Lung (tissue), 17 donors: ENCODE measurements at places on chromosomes 12 and 14.

- peaks cover 6% of the 10 kb centered on the region for H3K4me1 ChIP-seq
- peaks cover 5% of the 10 kb centered on the region for H3K36me3 ChIP-seq
- no peak overlapping the region for H3K27ac ChIP-seq
- no peak overlapping the region for H3K4me3 ChIP-seq
Observed at GRCh38 chr12:2168808-2169207, 116.0 kb downstream of the CACNA1C start.

GRCh38 chr12:130990034-130990433 lies 36.3 kb downstream of the ADGRD1 start:
- H3K4me3 ChIP-seq: no peak overlapping the region
- H3K4me1 ChIP-seq: peaks cover 10% of the 10 kb centered on the region
- DNase-seq: peak; percentile 33
- no peak overlapping the region for H3K27ac ChIP-seq

GRCh38 chr12:92703786-92704185 lies 997 bp downstream of the PLEKHG7 start:
- no peak overlapping the region for H3K27ac ChIP-seq
- no peaks in the 10 kb centered on the region for H3K36me3 ChIP-seq
- DNase-seq: no peak
- H3K27me3 ChIP-seq: no peaks in the 10 kb centered on the region

- no peaks in the 10 kb centered on the region for H3K36me3 ChIP-seq
- H3K27me3 ChIP-seq: no peaks in the 10 kb centered on the region
- H3K27ac ChIP-seq: no peak overlapping the region
- H3K4me1 ChIP-seq: peaks cover 7% of the 10 kb centered on the region
- H3K4me3 ChIP-seq: no peak overlapping the region
Observed at GRCh38 chr12:77343291-77343690, 277.9 kb upstream of the E2F7 start.

DNA sequence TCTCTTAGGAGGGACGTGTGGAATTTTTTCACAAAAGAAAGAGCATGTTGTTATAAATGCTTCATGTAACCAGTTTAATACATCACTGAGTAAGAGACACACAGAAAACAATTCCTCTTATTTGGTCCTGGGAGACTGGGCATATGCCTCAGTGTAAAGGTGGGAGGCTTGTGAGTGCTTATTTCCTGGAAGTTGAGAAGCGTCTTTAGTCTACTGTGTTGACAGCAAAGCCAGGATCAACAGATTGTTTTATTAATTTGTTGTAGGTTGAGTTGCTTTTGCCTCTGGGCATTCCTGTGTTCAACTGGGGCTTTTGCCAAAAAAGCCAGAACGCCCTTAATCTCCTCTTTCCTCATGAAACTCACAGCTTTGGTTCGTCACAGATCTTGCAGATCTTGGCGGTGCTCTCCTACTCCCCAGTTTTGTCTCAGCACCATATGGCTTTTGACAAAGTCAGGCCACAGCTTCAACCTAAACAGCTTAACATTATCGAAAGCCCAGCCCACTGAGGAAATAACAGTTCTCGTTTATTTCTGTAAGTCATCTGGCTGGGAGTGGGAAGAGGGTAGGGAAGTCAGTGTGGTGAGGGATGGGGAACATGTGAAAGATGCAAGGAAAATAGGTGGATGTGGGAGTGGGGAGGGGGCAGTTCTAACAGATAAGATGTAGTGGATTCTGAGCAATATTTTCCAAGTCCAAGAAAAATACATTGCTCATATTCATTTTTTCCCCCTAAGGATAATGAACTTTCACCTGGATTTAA lies 227.2 kb downstream of the DACT1 start:
- no peaks in the 10 kb centered on the region for H3K36me3 ChIP-seq
- no peak overlapping the region for H3K27ac ChIP-seq
- no peak overlapping the region for H3K4me3 ChIP-seq
- peaks cover 41% of the 10 kb centered on the region for H3K4me1 ChIP-seq

DNA sequence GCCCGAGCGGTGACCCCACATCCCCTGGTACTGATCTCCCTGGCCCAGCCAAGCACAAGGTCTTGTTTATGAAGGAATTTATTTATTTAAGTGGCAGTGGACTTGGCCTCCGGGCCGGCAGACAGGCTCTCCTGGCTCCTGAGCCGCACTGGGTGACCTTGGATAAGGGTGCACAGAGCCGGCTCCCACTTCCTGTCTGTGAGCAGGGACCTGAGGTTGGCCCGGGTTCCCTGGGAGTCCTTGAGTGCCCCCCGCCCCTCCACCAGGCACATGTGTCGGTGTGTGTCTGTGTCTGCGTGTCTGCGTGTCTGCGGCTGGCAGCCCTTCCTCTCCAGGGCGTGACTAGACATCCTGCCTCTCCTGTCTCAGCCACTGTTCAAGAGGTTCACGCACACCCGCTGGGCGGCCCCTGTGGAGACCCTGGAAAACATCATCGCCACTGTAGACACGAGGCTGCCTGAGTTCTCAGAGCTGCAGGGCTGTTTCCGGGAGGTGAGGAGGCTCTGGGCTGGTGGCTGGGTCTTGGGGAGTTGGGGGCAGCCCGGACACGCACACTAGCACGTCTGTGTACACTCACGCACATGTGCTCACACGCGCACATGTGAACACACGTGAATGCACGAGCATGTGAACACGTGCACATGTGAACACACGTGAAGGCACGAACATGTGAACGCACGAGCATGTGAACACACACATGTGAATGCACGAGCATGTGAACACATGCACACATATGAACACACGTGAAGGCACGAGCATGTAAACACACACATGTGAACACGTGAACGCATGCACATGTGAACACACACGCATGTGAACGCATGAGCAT lies 9.3 kb downstream of the TNFAIP2 start:
- no peak overlapping the region for H3K4me3 ChIP-seq
- peaks cover 15% of the 10 kb centered on the region for H3K4me1 ChIP-seq
- H3K36me3 ChIP-seq: peaks cover 44% of the 10 kb centered on the region
- no peak for DNase-seq
- H3K27me3 ChIP-seq: no peaks in the 10 kb centered on the region
- H3K27ac ChIP-seq: no peak overlapping the region

DNA sequence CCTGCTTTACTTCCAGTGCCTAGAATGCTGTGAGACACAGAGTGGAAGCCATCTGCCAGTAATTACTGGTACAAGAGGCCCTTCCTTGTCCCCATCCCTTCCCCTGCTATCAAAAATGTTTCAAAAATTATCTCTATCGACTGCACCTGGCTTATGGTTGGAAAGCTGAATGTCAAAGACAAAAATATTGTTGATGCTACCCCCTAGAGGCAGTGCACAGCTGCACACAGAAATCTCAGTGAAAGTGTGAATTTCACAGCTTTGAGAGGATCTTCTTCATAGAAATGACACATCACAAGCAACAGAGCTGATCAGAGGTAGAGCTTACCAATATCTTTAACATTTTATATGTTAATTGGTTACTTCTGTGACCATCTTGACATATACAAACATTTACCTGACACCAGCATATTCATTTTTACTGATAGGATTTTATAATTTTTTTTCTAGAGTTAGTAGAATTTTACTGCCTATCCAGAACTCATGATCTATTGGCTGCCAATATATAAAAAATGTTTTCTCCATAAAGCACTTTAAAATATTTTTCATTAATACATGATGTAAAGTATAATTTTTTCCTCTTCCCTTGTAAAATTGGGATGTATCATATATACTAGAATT lies 138.0 kb downstream of the AACS start:
- no peak overlapping the region for H3K4me3 ChIP-seq
- no peaks in the 10 kb centered on the region for H3K4me1 ChIP-seq
- H3K27ac ChIP-seq: no peak overlapping the region
- no peaks in the 10 kb centered on the region for H3K36me3 ChIP-seq

DNA sequence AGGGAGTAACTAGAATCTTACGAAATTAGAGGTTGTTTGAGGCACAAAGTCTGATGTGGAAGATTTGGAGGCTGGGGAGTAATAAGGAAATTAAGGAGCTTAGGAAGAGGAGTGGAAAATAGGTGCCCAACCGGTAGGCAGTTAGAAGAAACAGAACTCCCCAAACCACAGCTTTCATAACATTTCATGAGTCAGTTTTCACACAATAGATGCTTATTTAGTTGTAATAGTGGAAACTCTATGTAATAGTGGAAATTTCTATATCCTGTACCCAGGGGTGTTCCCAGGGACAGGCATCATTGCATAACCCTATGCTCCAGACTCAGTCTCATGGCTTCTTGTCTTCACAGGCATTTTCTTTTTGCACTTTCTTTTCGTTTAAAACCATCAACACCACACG lies 8.3 kb downstream of the C3AR1 start:
- no peak overlapping the region for H3K4me3 ChIP-seq
- no peak for DNase-seq
- no peak overlapping the region for H3K27ac ChIP-seq
- H3K36me3 ChIP-seq: peaks cover 8% of the 10 kb centered on the region
- no peaks in the 10 kb centered on the region for H3K27me3 ChIP-seq
- H3K4me1 ChIP-seq: no peaks in the 10 kb centered on the region

DNA sequence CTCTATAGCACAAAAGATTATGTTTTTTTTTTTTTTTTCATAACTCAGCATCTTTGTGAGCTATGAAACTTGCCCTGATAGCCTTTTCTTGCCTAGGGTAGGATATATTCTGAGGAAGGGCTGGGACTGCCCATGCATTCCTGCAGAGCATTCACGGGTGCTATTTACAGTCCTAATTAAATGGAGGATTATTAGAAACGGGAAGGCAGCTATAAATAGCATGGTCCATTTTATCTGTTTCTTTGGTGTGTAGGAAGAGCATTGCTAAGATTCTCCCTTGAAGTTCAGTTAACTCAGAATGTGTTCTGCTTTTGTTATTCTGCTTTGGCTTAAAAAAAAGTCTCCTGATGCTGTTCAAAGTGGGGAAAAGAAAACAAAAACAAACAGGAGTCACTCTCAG lies 630.9 kb downstream of the DIO2 start:
- H3K4me3 ChIP-seq: no peak overlapping the region
- no peaks in the 10 kb centered on the region for H3K27me3 ChIP-seq
- DNase-seq: no peak
- H3K27ac ChIP-seq: no peak overlapping the region
- no peaks in the 10 kb centered on the region for H3K36me3 ChIP-seq

DNA sequence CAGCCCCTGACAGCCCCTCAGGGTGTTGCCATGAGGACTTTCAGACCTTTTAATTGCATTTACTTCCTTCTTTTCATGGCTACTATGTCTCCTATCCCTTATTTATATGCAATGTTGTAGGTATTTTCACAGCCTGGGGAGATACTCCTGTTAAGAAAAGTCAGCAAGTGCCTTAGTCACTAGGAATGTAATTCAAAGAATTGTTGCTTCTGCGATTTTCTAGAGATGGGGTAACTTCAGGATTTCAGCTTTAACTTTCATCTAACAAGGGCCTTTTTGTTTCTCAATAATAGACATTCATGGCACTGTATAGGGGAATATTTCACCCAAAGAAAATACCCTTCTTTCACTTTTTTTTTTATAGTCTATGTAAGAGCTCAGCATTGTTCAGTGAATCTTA lies 533.3 kb upstream of the MIS18BP1 start:
- H3K36me3 ChIP-seq: no peaks in the 10 kb centered on the region
- H3K27ac ChIP-seq: no peak overlapping the region
- H3K4me1 ChIP-seq: peaks cover 1% of the 10 kb centered on the region
- H3K27me3 ChIP-seq: no peaks in the 10 kb centered on the region

- DNase-seq: no peak
- no peak overlapping the region for H3K4me3 ChIP-seq
- H3K27ac ChIP-seq: no peak overlapping the region
Observed at GRCh38 chr12:52059582-52060497, 8.6 kb downstream of the NR4A1 start.

DNA sequence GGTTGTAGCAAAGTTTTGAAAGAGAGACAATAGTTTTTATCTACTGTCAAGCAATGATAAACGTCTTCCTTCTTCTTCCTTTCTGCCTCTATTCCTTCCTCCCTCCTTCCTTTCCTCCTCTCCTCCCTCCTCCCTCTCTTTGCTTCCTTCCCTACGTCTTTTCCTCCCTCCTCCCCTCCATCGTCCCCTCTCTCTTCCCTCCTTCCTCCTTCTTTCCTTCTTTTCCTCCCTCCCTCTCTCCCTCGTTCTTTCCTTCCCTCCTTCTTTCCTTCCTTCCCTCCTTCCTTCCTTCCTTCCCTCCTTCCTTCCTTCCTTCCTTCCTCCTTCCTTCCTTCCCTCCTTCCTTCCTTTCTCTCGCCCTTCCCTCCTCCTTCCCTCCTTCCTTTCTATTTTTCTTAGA lies 82.8 kb upstream of the KCNA1 start:
- peaks cover 2% of the 10 kb centered on the region for H3K27me3 ChIP-seq
- H3K4me1 ChIP-seq: peaks cover 7% of the 10 kb centered on the region
- H3K27ac ChIP-seq: no peak overlapping the region
- H3K36me3 ChIP-seq: no peaks in the 10 kb centered on the region

- no peaks in the 10 kb centered on the region for H3K36me3 ChIP-seq
- H3K4me3 ChIP-seq: no peak overlapping the region
- H3K27ac ChIP-seq: peak overlapping the region; percentile 91
- H3K27me3 ChIP-seq: no peaks in the 10 kb centered on the region
- no peak for DNase-seq
Observed at GRCh38 chr12:2335916-2336315, 283.1 kb downstream of the CACNA1C start.

DNA sequence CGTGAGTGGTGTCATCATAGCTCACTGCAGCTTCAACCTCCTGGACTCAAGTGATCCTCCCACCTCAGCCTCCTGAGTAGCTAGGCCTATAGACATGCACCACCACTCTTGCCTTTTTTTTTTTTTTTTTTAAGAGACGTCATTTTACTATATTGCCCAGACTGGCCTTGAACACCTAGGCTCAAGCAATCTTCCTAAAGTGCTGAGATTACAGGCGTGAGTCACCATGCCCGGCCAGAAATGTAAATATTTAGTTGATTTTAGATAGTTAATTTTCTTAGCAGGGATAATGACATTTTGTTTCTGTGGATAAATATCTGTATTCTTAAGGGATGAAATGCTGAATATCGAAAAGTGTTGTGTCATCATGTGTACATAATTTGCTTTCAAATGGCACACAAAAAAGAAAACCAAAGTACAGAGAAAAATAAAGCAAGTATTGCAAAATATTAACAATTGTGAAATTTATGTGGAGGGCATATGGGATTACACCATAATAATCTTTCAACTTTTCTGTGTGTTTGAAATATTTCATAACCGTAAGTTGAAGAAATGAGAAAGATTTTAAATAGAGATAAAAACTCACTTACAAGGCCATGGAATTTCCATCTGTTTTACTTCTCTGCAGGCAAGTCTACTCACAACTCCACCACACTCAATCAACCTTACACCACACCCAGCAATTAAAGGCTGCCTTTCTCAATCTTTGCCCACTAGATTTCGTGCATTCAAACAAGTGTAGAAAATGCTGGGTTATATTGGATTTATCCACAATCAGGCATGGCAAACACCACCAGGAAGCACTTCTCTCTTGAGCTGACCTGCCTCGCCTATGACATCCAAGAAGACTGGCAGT lies 93.7 kb downstream of the SPTSSA start:
- no peaks in the 10 kb centered on the region for H3K36me3 ChIP-seq
- peak overlapping the region; percentile 91 for H3K27ac ChIP-seq
- no peak overlapping the region for H3K4me3 ChIP-seq
- peaks cover 8% of the 10 kb centered on the region for H3K4me1 ChIP-seq

GRCh38 chr14:70917633-70918032 lies 10.4 kb downstream of the PCNX1 start:
- no peak for DNase-seq
- H3K4me1 ChIP-seq: peaks cover 33% of the 10 kb centered on the region
- no peaks in the 10 kb centered on the region for H3K36me3 ChIP-seq
- no peaks in the 10 kb centered on the region for H3K27me3 ChIP-seq
- H3K27ac ChIP-seq: no peak overlapping the region
